ENCODE measurements at places on chromosomes 4 and X.

DNA sequence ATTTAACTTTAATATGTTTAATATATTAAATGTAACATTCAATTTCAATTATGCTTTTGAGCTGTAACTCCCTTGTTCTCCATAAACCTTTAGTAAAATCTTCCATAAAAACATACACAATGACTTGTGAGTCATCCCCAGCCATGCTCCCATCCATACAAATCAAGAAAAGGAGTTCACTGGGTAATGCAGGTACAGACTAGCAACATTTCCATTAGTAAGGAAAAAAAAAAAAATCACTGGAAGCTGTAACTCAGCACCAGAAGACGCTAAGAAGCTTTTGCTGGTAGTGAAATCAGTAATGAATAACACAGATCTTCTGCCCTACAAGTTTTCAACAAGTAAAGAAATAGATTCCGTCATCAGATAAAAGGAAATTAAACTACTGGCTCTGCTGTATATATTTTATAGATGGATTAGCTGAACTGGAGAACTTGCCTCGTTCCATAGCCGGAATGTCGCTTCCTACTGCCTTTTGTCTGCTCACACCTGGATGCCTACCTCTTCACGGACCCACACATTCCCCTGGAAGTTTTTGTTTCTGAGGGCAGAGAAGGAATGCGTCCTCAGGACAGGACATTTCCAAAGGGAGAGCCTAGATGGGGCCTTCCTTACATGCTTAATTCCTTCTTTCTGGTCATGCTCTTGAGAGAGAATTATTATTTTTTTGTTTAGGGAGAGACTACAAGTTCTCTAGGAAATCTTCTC is 298.4 kb upstream of the ANKRD50 start:
- DNase-seq = no peak

DNA sequence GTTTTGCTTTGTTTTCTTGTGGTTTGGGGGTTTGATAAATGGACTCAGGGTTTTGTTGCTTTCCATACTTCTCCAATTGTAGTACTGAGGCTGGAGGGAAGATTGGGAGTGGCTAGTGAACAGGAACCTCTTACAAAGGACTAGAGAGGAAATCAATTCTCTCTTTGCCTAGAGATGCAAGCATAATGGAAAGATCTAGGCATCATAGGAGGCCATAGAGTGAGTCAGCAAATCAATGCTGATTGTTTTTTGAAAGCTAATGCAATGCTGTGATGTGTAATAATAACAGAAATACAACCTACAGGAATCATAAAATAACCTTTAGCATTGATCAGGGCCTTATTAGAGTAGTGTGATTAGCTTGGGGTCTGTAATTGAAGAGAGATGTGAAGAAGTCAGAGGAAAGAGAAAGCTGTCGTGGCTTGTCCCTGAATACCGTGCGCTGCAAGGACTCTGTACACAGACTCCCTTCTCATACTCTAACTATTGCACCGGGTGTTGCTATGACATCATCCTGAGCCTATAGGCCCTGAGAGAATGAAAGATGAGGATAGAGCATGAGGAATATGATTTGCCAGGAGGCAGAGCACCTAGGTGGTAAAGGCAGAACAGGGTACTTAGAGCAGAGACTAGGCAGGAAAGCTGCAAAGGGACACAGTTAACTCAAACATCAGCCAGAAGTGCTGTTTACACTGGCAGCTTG is 29.3 kb upstream of the GPR101 start:
- DNase-seq = peak; percentile 25

GRCh38 chrX:51837921-51838320 is 55.5 kb upstream of the MAGED1 start:
- DNase-seq = peak; percentile 22

GRCh38 chrX:97490656-97491055 is 606.9 kb downstream of the RPA4 start:
- DNase-seq = no peak

DNA sequence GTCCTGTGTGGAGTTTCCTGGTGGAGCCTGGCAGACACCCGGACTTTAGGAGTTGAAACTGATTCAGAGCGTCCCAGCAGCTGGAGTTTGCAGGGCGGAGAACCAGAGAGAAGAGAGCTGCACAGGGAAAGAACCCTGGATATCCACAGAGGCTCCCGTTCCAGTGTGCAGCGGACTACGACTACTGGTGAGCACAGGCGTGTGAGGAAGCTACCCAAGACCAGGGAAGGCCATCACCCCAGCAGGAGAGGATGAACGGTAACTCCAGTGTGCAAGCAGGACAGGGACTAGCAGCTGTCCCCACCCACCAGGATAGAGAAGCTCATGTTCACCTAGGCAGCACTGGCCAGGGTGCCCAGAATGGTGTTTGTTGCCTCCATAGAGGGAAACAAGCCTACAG is 2.3 kb downstream of the LAGE3 start:
- no peak for DNase-seq

- no peak for DNase-seq
These were observed 36.7 kb upstream of the STS start for GRCh38 chrX:7110821-7111276.

DNA sequence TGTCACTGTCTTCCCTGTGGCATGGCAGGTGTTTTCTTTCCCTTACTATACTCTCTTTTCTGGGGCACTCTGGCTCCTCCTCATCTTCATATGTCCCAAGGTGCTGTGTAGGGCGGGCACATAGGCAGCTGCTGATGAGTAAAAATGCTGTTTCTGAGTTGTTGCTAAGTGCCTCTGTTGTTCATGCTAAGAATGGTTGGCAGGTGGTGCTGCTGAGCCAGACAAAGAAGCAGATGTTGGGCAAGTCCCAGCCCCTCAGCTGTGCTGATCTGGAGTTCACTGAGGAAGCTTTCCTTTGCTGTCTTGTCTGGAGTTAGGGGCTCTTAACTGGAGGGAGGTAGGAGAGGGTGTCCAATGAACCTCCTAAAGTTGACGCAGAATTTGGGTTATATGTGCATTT is 40.6 kb downstream of the HADH start:
- DNase-seq = no peak

- peak; percentile 73 for DNase-seq
These were observed 692.5 kb downstream of the C4orf33 start for GRCh38 chr4:129788486-129788885.

DNA sequence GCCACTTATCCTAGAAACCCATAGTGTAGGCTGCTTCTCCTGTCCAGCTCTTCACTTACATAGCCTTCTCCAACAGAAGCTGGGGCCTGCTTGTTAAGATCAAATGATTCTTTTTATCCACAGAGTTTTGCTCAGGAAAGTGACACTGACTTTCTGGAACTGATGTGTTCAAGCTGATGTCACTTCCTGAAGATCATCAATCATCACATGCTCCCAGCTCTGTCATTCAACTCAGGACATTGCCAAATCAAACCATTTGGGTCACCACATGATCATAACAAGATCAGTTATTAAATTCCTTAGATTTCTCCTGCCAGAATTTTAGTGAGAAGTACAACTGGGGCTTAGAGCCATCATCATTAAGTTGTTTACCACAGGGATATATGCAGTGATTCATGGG is 39.4 kb downstream of the GLRA3 start:
- DNase-seq = no peak

All from NCI-H1092 treated with DMSO at 0.1 percent for 48 hours (cell line).